Activated CD8-positive, alpha-beta memory T cell treated with anti-CD3 and anti-CD28 coated beads for 1 hour (primary cell): ENCODE measurements at places on chromosomes 1 and 21.
A peak's percentile ranks its signal among the peaks of the same experiment; 100 is the strongest.

DNA sequence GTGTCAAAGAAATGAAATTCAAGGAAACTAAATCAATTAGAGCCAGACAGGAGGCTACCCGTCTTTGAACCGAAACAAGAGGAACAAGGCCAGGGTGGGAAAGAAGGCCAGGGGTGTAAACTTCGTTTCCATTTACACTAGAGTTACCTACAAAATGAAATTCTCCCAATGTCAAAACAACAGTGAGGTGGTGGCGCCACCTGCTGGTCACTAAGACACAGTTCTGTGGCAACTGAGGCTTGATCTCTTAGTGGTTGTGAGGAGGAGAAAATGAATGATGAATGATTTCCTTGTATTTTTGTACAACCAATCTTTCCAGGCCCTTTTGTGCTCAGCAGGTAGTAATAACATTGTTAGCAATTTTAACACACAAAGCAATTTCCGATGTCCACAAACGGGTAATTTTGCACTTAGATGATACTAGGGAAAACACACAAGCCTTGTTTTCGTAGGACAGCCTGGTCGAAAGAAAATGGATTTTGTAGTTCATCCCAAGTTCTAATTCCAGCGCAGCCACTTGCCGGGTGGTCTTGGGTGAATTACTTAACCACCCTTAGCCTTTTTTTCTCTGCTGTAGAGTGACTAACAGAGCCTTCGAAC is 54.8 kb upstream of the SOD1 start:
- peak; percentile 35 for DNase-seq

DNA sequence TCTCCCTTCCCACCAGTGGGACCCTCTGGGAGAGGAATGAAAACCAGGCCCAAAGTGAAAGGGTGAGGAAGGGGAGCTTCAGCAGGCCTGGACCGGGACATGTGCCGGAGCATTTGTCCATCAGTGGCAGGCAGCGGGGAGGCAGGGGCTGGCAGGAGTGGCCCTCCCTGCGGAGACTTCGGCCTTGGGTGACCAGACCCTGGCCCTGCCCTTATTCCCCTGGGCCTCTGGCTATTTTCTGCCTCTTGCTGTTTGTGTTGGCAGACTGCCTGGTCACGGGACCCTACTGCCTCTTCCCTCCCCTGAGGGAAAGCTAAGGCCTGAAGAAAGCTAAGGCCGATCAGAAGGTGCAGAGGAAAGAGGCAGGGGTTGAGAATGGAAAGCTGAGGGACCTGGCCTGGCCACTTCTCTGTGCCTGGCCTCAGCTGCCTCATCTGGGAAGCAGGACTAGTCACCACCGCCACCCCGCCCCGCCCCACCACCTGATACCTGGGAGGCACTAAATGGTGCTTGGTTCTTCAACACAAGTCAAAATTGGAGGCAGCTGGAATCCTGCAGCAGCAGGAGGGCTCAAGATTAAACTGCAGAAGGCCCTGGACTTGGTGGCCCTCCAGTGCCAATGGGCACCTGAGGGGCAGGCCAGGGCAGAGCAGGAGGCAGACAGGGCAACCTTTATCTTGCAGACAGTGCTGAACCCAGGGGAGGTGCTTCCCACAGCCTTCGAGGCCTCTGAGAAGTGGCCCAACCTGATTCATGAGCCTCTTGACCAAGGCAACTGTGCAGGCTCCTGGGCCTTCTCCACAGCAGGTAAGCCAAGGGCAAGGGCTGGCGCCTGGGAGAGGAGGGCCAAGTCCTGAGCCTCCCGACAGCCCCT is 7.9 kb downstream of the TINAGL1 start:
- DNase-seq: no peak

DNA sequence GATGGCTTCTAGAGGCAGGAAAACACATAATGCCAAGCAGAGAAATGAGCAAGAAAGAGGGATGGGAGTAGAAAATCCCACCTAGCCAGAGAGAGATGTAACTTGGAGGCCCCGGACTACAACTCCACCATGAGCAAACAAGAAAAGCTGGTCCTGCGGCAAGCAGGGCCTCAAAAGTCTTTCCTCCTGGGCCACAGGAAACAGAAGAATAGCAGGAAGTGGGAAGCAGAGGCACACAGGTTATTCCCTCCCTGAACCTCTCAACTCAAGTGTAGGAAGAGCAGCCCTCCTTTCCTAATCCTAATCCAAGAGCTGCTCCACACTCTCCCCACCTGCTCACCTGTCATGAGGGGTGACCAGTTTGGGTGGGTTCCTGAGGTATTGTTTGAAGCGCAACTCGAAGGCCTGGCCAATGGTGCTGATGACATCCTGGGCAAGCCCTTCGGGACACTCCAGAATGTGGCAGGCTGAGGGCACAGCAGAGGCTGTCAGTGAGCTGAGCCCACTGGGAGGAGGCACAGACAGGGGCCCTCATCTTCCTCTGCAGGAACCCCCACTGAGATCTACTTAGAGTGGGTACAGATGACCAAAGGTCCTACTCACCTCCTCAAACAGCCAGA is 3.1 kb downstream of the SHC1 start:
- DNase-seq: no peak

- DNase-seq: no peak
These were observed 111.3 kb downstream of the HIVEP3 start for GRCh38 chr1:41807390-41807789.

- no peak for DNase-seq
These were observed 66.2 kb downstream of the CD46 start for GRCh38 chr1:207817778-207818751.

DNA sequence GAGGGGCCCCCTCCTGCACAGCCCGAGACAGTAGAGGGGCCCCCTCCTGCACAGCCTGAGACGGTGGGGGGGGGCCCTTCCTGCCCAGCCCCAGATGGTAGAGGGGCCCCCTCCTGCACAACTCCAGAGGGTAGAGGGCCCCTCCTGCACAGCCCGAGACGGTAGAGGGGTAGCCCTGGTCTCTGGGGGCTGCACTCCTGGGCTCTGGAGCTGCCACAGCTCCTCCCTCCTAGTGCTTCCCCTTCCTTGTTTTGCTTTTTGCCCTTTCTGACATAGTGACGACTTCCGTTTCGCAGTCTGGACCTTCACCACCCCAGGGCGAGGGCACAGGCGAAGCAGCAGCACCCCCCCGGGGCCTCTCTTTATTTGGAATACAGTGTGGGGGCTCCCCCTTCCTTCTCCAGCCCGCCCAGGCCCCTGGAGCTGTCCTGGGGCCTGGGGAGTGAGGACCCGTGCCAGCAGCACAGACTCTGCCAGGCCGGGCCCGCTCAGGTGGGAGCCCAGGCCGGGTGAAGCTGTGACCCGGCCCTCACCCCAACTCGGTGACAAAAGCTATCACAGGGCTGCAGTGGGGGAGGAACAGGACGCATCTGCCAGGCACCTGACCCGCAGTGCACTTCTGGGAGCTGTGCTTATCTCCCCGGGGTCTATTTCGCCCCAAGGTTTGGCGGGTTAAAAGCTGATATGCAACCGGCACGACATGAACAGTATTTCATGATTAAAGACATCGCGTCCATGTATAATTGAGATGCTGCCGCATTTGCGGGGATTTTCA is 1.1 kb upstream of the PRXL2B start:
- peak; percentile 47 for DNase-seq

DNA sequence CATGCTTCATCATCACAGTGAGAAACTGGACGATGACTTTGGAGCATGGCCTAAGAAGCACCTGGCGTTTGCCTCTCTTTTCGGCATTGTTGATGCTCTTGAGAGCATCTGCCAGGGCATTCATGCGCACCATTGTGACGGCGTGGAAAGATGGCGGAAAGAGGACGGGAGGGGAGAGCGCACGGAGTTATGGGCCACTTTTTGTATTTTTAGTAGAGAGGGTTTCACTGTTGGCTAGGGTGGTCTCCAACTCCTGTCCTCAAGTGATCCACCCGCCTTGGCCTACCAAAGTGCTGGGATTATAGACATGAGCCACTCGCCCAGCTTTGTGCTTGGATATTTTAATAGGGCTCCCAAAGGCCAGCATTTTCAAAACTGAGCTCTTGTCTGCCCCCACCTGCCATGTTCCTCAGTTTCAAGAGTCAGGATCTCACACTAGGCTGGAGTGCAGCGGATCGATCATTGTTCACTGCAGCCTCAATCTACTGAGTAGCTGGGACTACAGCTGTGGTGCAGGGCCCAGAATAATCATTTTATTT is 5.3 kb downstream of the RPS8 start:
- DNase-seq: no peak

GRCh38 chr1:208271236-208271635 is 27.1 kb upstream of the PLXNA2 start:
- no peak for DNase-seq

GRCh38 chr1:40232444-40232843 is 15.3 kb upstream of the TMCO2 start:
- DNase-seq: peak; percentile 13

GRCh38 chr21:25373126-25374082 is 233.9 kb downstream of the MRPL39 start:
- DNase-seq: no peak

DNA sequence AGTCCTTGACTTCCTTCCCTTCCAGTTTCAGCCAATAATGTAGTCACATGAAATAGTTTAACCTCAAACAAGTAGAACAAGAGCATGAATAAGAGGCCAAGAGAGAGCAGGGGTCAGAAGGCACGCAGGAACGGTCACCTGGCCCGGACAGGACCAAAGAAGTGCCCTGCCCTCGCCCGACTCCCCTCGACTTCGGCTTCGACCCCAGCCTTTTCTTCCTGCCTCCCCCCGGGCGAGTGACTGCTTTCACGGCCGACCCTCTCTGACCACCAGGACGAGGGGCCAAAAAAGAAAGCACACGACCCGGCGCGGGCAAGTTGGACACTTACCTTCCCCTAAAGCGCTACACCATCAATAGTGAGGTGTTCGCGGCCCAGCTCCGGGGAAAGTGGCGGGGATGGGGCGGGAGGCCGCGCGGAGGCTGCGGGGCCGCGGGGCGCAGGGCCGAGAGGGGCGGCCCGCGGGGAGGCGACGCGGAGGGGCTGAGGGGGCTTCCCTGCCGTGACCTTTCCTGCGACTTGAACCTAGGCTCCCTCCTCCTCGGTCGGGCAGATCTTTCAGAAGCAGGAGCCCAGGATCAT is 519 bp downstream of the RERE start:
- DNase-seq: no peak

- no peak for DNase-seq
These were observed 28.0 kb upstream of the NRDC start for GRCh38 chr1:51906306-51907078.

- DNase-seq: no peak
These were observed 472.1 kb downstream of the PTPRU start for GRCh38 chr1:29708381-29708780.

DNA sequence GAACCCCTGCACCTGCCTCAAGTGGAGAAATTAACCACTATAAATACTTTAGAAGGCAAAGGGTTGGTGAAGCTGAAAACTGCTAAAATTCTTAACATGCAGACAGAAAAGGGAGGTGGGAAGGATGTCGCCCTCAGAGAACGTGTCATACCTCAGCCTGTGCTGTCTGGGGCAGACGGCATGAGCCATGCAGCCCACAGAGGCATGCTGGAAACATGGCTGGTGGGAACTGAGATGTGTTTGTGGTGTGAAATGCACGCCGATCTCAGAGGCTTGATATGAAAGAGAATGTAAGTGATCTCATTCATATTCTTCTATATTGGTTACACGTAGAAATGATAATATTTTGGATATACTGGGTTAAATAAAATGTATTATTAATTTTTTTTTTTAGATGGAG is 16.3 kb downstream of the AGPAT3 start:
- DNase-seq: no peak

DNA sequence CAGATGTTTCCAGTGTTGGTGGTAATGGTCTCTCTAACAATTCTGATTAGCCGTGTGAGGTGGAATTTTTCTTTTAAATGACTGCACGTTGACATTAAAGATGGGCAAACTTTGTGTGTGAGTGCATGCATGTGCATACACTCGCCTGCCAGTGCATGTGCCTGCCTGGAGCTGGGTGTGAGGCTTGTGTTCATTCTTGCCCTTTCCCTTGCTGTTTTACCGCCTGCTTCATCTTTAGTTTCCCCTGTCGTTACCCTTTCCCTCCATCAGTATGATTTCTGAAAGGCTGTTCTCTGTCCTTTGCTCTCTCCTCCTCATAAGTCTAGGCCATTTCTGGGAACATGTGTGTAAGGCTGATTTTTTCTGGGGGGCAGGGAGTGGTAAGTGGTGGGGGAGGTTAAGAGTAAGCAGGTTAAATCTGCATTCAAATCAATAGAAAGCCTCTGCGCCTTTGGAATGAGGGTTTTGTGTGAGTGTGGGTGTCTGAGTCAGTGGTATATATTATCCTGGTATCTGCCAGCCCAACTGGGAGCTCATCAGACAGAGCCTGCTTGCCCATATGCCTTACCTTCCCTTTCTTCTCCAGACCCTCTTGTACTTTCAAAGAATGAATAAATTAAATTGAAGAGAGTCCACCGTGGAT is 112.5 kb downstream of the PBX1 start:
- no peak for DNase-seq

- no peak for DNase-seq
These were observed 76.8 kb downstream of the PLXNA2 start for GRCh38 chr1:208167261-208167869.

GRCh38 chr21:34204481-34205439 is 131.4 kb downstream of the MRPS6 start:
- no peak for DNase-seq

DNA sequence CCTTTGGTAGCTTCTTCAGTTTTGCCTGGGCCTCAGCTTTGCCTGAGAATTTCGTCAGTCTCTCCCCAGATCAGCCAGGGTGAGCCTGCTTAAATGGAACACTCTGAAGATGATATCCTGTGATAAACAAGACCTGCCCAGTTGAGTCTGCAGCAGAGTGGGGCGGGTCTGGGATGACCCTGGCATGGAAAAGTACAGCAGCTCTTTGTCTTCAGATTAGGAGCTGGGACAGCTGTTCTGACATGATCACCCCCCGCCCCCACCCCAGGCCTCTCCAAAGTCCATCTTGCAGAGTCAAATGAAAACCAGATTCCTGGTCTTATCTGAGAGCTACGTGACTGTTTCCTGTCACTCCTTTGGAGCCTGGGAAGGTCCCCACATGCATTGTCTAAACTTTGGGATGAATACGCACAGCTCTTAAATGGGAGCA is 2.2 kb upstream of the TMEM51 start:
- no peak for DNase-seq

- DNase-seq: no peak
These were observed 5.0 kb downstream of the RBM15 start for GRCh38 chr1:110344152-110344551.

GRCh38 chr1:8854240-8854639 is 24.2 kb downstream of the ENO1 start:
- no peak for DNase-seq

DNA sequence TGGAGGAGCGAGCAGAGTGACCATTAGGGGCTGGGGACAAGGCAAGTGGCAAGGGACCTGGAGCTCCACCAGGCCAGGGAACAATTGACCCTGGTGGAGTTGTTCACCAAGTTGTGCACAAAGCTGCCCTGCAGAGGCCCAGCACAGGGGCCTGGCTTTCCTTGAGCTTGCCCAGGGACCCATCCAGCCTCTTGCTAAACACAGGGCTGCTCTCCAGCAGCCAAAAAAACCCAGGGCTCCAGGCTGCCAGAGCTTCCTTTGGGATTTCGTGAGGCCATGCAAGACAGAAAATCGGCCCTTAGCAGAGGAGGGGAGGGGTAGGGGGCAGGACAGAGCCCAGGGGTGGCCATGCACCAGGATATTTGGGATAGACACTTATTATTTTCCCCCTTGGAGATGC is 32.6 kb downstream of the LRP8 start:
- DNase-seq: no peak
